Activated T-cell treated with anti-CD3 and anti-CD28 coated beads for 4 hours (primary cell): ENCODE measurements at places on chromosomes 6 and 20.

DNA sequence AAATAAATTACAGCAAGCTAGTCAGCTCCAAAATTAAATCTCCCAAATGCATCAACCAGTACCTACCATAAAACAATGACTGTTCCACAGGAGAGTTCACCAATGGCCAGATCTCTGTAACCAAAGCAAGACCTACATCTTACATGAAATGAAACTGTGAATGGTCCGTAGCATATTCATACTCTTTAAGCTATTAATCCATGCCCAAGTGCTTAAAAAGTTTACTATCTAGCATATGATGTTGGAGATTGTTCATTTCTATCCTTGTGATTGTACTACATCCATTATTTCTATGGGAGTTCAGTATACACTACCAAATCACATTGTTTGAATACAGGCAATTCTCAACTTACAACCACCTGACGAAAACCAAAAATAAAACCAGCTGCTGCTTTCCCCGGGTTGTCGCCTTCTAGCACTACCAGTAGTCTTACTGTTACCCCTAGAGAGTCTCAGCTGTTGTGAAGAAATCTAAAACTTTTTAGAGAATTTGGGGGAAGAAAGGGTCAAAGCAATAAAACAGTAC, 38.0 kb downstream of the HIVEP2 start:
- no peak for DNase-seq

- DNase-seq = no peak
Measured at GRCh38 chr6:132482581-132482980, 30.3 kb downstream of the STX7 start.

GRCh38 chr20:62232770-62233645, 5.3 kb upstream of the OSBPL2 start:
- no peak for DNase-seq

GRCh38 chr6:42935322-42935721, 6.0 kb downstream of the CNPY3 start:
- DNase-seq = no peak

- DNase-seq = no peak
Measured at GRCh38 chr6:15506066-15506465, 156.8 kb downstream of the DTNBP1 start.

DNA sequence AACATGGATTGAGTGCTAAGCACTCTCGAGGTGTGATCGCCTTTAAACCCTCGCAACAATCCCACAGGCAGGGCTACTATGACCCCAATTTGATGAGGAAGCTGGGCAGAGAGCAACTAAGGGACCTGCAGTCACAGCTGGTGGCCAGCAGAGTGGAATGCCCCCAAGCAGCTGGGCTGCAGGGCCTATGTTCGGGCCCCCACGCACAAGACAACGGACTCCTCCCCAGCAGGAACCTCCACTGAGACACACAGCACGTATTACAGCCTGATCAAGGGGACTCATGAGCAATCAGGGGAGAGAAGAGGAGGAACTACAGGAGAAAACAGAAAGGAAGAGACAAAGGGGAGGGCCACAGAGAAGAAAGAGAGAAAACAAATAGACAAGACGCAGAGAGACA, 21.7 kb downstream of the CST7 start:
- DNase-seq = no peak

DNA sequence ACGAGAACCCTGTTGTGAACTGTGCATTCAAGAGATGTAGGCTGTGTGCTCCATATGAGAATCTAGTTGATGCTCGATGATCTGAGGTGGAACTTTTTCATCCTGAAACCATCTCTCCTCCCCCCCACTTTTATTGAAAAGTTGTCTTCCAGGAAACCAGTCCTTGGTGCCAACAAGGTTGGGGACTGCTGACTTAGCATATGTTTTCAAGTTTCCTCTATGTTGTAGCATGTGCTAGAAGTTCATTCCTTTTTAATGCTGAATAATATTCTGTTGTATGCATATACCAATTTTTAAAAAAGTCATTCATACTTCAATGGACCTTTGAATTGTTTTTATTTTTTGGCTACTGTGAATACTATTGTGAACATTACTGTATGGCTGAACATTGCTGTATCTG, 27.2 kb downstream of the CARMIL1 start:
- DNase-seq = no peak

DNA sequence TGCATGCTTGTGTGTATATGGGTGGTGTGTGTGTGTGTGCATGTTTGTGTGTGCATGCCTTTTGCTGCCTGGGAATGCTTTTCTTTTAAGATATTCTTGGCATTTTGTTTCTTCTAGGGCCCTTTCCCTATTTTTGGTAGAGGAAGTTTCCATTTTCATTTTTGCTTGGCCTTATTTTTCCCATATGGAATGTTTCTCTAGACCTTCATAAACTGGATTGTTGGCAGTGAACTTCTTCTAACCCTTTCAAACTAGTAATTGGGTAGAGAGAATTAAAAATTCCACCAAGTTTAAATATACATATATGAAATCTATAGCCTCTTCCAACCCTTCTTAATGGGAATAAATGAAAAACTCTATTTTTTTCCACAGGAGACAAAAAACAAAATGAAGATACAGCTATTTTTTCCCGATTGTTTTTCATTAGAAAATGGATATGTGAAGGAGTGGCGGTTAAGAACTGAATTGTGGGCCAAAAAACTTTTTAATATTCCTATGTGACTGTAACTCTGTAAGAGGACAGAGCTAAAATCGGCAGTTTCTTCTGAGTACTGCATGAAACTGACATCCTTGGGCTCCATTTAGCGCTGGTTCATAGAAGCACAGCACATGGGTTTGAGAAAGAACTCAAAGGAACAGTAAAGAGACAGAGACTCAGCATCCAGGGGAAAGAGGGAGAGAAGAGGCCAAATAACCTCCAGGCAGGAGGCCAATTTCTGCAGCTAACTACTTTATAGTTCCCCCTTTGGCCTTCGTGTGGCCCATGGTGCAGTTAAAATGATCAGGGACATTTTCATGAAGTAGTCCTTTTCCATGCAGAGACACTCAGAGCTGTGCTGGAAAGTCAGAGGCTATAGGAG, 102.1 kb downstream of the TMEM170B start:
- DNase-seq = no peak

- no peak for DNase-seq
Measured at GRCh38 chr6:139486476-139486799, 112.0 kb upstream of the CITED2 start.

- no peak for DNase-seq
Measured at GRCh38 chr6:111502154-111502553, 19.1 kb upstream of the REV3L start.

GRCh38 chr6:124984668-124985338, 22.6 kb downstream of the RNF217 start:
- DNase-seq = no peak

DNA sequence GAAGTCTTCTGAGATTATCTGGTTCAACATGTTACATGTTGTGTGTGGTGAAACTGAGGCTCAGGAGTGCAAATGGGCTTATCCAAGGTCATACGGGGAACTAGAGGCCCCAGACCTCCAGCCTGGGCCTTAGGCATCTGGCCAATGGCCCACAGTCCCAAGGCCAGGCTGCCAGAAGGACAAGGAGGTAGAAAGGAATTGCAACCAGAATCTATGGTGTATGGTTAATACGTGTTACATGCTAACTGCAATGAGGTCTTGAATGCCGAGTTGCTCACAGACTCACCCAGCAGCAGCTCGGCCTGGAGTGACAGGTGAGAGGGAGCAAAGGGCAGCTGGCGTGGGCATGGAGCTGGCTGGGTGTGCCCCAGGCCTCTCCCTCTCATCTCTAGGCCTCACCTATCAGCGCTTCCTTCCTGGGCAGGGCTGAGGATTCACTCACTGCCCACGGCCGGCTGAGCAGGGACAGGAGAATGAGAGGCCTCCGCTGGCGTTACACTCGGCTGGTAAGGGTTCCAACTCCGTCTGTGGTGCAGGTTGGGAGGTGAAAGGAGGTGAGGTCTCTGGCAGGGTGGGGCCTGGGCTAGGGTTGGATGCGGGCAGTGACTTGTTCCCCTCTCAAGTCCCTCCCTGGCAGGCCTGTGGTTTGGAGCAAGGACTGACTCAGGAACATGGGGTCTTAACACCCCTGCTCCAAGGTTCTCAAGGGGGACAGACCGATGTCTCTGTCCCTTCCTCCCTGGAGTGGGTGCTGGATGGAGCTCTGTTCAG, at the start of gene TLDC2:
TLDC2 (plus strand) TSS at position 437 of the 771 bp plus-strand sequence; CDS start at position 474, 37 bp downstream.
- DNase-seq = no peak

GRCh38 chr6:10484912-10485311, 36.2 kb upstream of the GCNT2 start:
- no peak for DNase-seq

DNA sequence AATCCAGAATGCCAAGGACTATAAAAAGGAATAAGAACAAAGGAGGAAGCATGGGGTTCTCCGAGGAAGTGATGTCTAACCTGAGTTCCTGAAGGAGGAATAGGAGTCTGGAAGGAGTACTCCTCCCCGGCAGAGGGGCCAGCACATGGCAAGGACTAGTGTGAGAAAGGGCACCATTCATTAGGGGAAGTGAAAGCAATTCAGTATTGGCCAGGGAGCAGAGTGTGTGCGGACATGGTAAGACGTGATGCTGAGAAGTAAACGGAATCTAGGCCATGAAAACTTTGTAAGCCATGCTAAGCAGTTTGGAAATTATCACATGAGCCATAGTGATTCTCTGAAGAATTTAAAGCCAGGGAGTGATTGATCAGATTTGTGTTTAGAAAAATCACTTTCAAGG, 218.9 kb upstream of the PRDM1 start:
- DNase-seq = no peak

- DNase-seq = no peak
Measured at GRCh38 chr20:48558906-48559305, 268.9 kb downstream of the PREX1 start.

- DNase-seq = no peak
Measured at GRCh38 chr6:31560697-31561058, 11.4 kb upstream of the LTA start.

GRCh38 chr6:130624046-130624445, 203.2 kb upstream of the SMLR1 start:
- no peak for DNase-seq

DNA sequence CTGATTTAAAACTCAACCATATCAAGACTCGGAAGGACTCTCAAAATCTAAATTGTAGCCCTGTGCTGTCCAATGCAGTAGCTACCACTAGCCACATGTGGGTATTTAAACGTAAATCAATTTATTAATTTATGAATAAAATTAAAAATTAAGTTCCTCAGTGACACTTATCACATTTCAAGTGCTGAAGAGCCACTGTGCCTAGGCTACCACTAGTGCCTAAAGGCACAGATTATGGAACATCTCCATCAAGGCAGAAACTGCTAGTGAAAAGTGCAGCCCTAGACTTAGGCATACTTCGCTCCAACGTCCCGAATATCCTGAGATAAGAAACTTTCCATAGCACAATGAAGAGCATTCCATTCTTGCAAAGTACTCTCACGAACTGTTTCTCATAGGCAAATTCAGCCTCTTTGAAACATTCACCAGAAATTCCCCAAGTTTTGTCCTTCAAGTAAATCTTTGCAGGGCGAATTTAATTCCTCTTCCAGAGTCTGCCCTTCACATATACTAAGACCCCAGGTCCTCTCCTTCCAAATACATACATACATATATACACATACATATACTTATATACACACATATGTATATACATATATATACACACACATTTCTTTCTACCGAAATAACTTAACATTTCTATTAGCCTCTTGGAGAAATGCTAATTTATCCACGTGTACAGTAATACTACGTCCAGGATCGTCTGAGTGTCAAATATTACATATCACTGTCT, 1.3 kb downstream of the SUPT3H start:
- DNase-seq = no peak

- DNase-seq = no peak
Measured at GRCh38 chr6:44255105-44255808, 2.1 kb downstream of the SLC35B2 start.

GRCh38 chr6:137391061-137391814, 103.0 kb downstream of the OLIG3 start:
- DNase-seq = no peak

DNA sequence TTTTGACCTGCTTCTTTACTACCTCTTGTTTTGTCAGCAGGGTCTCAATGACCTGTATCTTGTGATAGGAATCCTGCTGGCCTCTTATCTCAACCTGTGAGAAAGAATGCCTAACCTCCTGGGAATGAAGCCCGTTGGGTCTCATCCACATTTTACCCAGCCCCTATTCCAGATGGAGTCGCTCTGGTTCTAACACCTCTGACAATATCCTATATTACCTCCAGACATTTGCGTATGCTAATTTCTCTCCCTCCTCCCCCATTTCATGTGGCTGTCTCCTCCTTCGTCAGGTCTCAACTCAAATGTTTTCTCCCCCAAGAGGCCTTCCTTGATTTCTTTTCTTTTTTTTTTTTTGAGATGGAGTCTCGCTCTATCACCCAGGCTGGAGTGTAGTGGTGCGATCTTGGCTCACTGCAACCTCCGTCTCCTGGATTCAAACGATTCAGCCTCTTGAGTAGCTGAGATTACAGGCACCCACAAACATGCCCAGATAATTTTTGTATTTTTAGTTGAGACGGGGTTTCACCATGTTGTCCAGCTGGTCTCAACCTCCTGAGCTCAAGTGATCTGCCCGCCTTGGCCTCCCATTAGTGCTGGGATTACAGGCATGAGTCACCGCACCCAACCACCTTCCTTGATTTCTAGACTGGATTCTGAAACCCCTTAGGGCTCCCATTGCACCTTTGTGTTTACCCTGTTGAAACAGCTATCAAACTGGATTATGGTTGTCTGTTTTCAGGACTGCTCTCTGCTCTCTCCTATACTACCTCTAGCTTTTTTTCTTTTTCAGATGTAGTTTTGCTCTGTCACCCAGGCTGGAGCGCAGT, 49.5 kb upstream of the B4GALT5 start:
- no peak for DNase-seq
